ENCODE measurements at places on chromosomes 1 and 21.

- DNase-seq: no peak
Measured at GRCh38 chr1:5728663-5729355, 263.4 kb downstream of the NPHP4 start.

GRCh38 chr1:115322631-115323030 is 15.4 kb downstream of the NGF start:
- DNase-seq: no peak

DNA sequence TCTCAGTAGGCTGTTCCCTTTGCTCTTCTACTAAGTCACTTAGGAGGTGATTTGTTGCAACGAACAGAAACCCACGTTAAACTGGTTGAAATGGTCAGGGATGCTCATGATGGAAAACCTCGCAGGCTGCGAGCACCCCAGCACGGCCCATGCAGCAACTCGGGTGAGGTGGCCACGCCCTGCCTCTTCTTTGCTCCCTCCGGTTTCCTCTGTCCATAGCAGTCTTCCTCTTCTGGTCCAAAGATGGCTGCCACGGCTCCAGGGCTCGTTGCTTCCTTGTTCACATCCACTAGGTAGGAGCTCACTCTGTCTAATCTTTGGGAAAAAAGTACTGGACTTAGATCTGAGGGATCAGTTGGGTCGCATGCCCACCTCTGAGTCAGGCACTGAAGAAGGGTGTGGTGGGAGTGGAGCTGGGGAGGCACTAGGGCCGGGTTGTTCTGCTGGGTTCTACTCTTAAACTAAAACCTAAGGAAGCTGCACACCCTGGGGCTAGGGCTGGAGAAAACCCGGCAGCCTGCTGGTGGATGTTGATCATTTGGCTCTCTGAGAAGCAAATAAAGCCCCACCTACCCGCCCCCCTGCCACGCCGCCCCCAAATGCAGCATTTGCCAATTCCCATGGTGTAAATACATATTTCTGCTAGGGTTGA is 31.0 kb downstream of the KAZN start:
- no peak for DNase-seq

GRCh38 chr1:12173631-12174121 is 6.9 kb downstream of the TNFRSF1B start:
- DNase-seq: peak; percentile 89

DNA sequence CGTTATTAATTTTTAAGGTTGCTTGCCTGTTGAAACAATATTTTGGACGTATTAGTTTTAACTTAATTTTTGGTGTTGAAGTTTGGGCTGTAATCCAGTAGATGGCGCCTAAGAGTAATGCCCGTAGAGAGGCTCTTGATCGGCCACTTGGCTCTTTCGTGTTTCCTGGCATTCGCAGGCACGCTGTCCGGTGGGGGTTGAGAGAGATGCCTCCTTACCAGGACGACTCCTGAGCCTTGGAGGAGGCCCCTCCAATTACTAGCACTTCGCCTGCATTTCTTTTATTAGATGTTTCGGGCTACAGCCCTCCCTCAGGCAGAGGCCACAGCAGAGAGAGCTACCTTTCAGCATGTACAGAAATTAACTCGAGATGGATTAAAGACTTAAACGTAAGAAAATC is 12.0 kb downstream of the OR2M4 start:
- DNase-seq: no peak

GRCh38 chr1:84166797-84167196 is 22.7 kb downstream of the PRKACB start:
- DNase-seq: no peak

DNA sequence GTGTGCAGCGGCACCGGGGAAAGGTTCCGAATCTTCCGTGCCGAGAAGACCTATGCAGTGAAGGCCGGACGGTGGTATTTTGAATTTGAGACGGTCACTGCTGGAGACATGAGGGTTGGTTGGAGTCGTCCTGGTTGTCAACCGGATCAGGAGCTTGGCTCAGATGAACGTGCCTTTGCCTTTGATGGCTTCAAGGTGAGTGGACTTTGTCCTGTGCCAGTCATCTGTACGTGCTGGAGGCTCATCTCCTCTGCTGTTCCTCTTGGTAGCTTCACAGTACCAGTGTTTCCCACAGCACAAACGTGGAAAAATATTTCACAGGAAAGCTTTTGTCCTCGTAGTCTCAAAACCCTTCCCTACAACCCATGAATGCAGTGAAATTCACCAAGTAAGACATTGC is 324.1 kb downstream of the ZP4 start:
- DNase-seq: no peak

GRCh38 chr1:157849229-157849875 is 7.7 kb upstream of the CD5L start:
- no peak for DNase-seq

- no peak for DNase-seq
Measured at GRCh38 chr1:7575041-7575400, 196.1 kb upstream of the VAMP3 start.

- no peak for DNase-seq
Measured at GRCh38 chr1:82099170-82099569, 298.4 kb downstream of the ADGRL2 start.

DNA sequence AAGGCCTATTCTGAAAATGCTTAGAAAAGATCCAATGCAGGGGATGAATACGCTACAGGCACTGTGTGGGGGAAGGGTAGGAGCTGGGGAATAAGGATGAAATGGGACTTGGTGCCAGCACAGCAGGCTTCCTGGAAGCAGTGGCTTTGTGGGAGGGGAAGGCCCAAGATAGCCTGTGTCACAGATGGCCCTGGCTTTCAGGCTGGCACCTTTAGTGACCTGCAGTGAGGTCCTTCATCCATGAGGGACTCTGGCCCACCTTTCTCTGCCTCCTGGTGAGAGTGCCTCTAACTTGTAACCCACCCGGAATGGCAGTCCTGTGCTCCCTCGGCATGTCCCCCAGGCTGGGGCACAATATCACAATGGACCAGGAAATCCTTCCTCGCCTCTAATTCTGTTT is 919 bp downstream of the CHI3L1 start:
- no peak for DNase-seq

GRCh38 chr1:23431431-23431830 is 6.9 kb upstream of the TCEA3 start:
- no peak for DNase-seq

GRCh38 chr1:3641046-3641760 is 8.7 kb downstream of the WRAP73 start:
- no peak for DNase-seq

GRCh38 chr1:61979729-61980128 is 214.9 kb upstream of the L1TD1 start:
- DNase-seq: no peak

DNA sequence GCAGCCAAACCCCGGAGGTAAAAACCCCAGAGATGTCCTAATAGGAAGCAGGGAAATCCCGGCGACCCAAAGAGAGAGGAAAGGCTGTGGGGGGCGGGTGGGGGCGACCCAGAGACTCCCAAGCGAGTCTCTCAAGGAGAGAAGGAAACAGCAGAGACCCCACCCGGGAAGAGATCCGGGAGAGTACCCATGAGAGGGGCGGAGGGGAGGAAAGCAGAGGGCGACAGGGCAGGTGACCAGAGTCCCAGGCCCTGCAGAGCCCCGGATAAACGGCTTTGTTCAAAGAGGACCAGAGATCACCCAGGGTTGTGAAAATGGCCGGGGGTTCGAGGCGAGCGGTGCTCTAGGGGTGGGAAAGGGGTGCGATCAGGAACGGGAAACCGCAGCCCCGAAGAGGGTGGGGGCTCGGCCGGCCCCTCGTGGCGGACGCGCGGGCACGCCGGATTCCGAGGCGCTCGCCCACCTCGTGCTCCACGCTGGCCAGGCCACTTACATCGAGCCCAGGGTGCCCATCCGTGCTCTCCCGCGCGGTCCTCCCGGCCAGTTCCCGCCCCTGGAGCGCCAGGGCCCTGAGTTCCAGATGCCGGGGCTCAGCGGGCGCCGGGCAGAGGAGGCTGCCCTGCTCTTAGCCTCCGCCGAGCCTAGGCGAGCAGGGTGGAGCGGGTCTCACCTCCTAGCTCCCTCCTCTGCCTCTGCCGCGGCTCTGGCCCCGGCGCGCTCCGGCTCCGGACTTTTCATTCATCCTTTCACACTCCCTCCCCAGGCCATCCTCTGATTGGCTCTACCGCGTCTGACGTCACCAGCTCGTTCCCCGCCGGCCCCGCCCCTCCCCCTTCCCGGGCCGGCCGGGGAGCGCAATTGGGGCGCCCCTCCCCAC is 52.3 kb downstream of the RHBG start:
- peak; percentile 53 for DNase-seq

GRCh38 chr1:89001510-89001909 is 9.1 kb upstream of the KYAT3 start:
- DNase-seq: no peak

GRCh38 chr1:92755541-92756461 is 29.1 kb downstream of the EVI5 start:
- no peak for DNase-seq

DNA sequence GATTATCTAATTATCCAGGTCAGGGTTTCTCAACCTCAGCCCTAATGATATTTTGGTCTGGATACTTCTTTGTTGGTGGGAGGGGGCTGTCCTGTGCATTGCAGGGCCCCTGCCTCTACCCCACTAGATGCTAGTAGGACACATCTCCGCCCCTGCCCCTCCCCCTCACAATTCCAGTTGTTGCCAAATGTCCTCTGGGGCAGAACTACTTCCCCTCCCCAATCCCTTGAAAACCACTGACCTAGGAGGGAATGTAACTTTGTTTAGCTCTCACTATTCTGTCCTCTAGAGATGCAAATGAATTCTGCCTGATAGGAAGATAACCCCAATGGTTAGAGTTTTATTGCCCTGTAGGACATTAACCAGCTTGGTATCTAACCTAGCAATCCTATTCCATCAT is 8.1 kb downstream of the CACNA1S start:
- no peak for DNase-seq

- no peak for DNase-seq
Measured at GRCh38 chr1:163168053-163168452, 34.7 kb downstream of the RGS5 start.

DNA sequence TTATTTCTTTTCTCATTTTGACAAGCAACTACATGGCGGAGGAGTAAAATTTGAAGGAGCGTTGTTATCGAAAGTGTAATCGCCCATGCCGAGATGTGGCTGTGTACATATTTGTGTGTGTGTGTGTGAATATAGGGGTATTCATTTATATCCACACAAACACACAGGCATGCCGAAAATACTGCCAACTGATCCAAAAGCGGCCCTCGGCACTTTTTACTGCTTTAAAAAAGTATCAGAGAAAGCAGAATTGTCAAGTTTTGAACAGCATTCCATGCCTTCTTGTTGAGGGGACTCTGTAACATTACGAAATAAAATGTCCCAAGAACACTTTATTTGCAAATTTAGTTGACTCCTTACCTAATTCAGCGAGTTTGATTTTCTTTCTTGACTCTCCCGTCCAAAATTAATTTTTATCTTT is 1.1 kb downstream of the PBX1 start:
- DNase-seq: no peak
